Activated T-helper 9 cell treated with anti-CD3 and anti-CD28 coated beads, Interleukin-2, amount 50 U/mL, for 16 hours (primary cell): ENCODE measurements at places on chromosomes 2 and 18.

DNA sequence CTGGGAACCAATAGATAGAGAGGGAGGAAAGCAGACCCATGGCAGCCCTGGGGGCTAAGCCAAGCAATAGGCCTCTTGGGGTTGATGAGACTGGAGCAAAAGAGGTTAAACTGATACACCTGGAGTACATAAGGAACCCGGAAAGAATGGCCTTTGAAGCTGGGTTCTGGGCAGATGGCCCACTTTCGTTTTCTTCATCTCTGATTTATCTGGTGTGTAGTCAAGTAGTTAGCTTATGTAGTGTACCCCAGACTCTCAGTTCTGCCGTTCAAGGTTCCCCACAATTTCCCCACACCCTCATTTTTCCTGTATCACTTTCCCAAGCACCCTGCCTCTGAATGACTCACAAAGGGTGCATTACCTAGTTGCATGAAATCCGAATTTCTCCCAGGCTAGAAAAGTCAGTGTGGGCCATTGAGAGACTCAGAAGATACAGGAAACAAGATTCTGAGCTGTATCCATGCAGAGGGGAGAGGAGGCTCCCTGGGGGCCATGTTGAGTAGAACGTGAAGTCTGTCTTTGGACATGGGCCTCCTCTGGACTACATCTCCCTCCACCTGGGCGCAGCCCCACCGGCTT lies 235.0 kb downstream of the LOXHD1 start:
- DNase-seq = no peak

DNA sequence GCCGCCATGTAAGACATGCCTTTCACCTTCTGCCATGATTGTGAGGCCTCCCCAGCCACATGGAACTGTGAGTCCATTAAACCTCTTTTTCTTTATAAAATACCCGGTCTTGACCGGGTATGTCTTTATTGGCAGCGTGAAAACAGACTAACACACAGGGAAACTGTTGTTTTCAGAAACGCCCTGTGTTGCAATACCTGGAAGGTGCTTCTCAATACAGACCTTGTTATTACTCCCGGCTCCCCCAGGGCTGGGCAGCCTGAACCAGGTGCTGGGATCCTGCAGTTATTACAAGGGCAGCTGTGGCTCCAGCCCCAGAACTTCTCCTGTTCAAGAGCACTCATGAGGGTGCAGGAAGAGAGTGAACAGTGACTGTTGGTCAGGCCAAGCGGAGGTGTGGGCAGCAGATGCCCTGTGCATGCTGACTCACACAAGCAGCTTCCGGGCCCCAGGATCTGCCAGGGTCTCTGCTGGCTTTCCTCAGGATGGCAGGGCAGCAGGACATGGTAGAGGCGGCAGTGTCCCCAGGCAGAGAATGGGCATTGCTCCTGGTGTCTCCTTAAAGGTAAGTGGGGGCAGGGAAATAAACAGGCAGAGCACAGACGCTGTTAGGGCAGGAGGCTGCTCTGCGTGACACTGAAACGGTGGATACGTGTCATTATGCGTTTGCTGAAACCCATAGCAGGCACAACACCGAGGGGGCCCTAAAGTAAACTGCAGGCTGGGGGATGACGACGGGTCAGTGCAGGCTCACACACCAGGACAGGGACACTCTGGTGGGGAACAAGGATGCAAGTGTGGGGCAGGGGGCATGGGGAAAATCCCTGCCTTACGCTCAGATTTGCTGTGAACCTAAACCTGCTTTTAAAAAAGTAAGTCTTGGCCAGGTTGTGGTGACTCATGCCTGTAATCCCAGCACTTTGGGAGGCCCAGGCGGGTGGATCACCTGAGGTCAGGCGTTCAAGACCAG lies 89.1 kb downstream of the NDUFA10 start:
- DNase-seq = no peak

DNA sequence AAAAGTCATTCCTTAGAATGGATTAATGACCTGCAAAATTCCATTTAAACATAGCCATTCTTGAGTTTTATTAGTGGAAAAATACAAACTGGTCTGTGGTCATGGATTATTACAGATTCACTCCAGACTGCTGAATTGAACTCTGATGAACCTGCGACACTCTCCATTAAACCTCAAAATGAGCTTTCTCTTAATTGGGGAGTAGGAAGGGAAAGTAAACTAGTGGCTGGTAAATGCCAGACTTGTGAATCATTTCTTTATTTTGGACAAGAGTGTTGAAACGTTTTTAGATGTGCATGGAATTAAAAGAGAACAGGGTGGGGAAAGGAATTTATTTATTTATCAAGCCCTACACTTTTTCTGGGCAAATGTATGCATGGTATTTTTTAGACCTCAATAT lies 321.2 kb upstream of the FANCL start:
- no peak for DNase-seq

GRCh38 chr18:35345460-35345921 lies 1.3 kb upstream of the ZNF24 start:
- DNase-seq = no peak

DNA sequence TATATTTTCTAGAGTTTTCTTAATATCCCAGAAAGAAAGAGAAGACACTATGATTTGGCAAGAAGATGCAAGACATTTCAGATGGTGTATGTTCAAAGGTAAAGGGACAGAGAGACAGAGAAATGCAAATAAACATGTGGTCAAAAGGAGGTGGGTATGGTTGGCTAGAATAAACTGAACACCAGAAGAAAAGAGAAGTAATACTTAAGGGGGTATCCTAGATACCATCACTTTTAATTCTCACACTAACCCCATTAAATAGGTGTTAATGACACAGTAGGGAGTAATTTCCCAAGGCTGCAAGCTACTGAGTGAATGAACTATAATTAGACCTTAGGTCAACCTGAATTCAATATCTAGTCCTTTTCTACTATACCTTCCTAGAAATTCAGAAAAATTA lies 111.2 kb upstream of the CD226 start:
- no peak for DNase-seq

- no peak for DNase-seq
These were observed 159.2 kb upstream of the RBBP8 start for GRCh38 chr18:22773944-22774343.
